ENCODE measurements at places on chromosomes 6 and 20.

DNA sequence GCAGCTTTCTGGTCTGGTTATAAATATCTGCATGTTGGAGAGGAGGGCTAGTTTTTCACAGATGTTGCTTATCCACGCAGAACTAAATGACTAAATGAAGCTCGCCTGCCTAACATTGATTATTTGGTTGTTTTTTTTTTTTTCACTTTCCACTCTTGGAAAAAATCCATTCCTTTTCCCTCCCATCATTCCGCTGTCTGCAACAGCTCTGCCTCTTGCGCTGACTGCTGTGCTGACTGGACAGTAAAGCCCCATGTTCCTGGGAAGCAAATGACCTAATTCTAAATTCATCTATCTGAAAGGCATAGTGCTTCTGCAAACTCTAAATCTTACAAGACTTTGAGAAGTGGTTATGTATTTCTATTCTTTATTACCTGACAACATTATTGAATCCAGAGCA, 255.5 kb upstream of the PLN start:
- no peak for DNase-seq

DNA sequence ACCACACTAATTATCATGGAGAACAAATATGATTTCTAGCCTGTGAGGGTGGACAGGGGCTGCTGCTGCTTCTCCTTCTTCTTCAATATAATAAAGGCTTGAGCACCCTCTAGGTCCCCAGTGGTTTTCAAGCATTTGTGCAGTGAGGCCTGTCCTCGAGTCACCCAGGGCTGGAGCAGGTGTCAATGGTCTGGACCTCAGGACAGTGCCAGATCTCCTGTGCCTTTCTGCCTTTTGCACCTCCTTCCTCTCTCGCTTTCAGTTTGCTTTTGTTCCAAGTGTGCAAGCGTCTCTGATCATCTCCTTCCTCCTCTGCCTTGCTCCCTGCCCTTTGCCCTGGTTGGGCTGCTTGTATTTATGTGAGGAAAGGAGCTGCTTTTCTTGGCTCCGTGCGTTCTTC, 152.2 kb upstream of the SYNDIG1 start:
- DNase-seq, result no peak

DNA sequence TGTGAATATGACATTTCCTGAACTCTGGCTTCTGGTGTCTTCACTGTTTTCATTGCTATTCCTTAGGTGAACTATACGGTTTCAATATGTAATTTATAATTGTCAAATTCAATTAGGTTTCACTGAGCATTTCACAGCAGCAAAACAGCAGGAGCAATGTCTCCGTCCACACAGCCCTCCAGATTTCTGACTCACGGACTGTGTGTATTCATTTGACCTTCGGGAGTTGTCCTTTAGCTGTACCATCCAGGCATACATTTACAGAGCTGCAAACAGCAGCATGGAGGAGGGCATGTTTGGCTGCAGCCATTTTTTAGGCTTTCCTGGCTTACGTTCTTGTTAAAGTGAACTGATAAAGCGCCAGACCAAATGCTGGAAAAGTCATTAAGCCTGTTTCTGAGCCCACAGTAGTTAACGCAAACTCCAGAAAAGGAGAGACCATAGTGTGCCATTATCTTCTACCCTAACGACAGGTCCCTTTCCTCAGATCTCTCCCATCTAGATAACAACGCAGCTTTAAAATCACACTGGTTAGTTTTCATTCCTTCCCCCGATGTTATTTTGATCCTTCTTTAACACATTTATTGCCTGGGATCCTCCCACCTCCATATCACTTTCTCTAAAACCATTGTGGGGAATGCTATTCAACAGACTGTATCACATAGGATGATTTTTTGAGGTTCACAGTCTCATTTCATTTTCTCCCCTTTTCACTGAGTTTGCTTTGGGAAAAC, 18.3 kb downstream of the FOXC1 start:
- no peak for DNase-seq

DNA sequence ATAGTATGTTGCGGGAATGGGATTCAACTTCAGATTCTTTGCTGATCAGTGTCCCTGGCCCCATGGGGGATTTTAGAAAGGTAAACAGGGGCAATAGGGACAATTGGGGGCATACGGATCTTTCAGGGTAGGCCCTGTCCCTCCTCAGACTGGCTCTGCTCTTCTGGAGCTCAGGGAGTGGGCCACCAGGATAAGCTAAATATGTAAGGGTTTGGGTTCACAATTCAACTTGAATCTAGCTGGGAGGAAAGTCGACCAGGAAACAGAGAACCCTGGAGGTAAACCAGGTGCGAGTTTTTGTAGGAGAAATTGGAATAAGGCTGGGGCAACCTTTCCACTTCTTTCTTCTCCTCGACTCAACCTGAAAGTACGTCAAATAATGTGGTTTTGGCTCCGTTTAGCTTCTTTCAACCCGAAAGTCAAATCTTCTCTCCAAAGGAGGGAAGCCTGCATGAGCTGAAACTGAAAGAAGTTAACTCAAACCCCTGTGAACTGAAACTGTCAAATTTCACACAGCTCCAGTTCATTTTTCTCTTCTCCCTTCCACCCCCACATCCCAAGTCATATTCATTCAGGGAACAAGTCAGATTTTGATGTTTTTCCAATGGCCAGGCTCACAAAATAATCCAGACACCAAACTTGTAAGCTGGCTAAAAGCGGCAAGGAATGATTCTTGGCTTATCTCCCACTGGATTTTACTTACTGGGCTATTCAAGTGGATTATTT, 278.2 kb downstream of the CLIC5 start:
- peak; percentile 27 for DNase-seq

DNA sequence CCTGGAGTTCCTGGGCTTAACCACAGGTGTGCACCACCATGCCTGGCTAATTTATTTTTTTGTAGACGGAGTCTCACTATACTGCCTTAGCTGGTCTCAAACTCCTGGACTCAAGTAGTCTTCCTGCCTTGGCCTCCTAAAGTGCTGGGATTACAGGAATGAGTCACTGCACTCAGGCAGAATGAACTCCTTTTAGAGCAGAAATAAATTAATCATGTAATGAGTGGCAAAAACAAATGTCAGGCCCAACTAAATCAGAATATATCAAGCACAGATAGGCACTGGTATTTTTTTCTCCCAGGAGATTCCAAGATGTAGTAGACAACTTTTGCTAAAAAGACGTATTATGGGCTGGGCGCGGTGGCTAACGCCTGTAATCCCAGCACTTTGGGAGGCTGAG, 2.6 kb downstream of the RPS10 start:
- DNase-seq, result no peak

GRCh38 chr6:66948106-66948505, 1241.1 kb upstream of the EYS start:
- DNase-seq, result no peak

GRCh38 chr20:1827974-1828785, 67.0 kb upstream of the SIRPA start:
- no peak for DNase-seq
